ENCODE measurements at places on chromosomes 11 and 22. TPM values are rescaled to one million over a fixed set of nuclear protein-coding genes. Genes with fewer than 3 reads are reported as not detected.

DNA sequence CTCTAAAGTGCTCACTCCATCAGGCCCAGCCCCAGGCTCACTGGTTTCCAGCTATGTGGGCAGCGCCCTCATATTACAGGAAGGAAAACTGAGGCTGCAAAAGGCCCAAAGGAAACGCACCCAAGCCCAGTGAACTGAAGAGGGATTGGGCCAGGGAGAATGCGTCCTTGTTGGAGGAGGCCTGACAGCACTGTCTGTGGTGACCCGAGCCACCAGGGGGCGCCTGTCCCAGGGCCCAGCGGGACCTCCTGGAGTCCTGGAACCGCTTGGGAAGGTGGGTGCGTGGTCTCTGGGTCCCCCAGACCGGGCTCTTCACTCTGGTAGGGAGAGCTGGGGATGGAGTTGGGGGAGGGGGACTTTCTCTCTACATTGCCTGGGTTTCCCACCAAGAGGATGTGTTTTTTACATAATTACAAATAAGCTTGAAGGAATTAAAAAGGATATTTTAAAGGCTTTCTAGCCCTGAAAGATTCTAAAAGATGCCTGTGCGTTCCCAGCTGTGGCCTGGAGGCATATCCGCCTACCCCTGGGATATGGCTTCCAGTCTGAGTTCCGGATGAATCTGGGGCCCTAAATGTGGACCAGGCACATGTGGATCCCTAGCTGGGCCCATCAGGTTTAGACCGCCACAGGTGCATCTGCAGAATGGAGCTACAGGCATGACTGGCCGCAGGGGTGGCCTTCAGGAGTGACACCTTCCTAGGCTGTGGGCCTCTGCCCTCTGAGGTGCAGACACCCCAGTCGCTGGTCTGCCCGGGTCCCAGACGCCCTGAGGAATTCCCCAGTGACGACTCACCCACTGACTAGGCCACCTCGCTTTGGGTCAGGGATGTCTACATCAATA is 4.2 kb downstream of the SPI1 start:
- peak; percentile 93 for DNase-seq

DNA sequence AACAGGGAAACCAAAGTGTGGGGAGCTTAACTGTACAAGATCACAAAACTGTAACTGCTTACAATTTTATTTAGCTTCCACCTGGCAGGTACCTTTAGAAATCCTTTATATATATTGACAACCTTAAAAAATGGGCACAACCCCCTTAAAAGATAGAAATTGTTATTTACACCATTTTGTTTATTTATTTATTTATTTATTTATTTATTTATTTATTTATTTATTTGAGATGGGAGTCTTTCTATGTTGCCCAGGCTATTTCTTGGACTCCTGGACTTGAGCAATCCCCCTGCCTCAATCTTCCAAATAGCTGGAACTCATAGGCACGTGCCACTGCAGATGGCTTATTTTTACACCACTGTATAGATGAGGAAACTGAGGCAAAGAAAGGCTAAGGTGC is 74.5 kb downstream of the INSC start:
- DNase-seq = no peak

DNA sequence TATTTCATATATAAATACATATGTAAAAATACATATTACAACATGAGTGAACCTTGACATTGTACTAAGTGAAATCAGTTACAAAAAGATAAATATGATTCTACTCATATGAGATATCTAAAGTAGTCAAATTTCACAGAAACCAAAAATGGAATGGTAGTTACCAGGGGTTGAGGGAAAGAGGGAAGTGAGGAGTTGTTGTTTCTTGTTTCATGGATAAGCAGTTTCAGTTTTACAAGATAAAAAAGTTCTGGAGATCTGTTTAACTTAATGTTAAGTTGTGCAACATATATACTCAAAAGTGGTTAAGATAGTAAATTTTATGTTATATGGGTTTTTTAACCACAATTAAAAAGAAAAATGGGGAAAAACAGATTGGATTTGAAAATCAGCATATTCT is 107.7 kb downstream of the ELP4 start:
- DNase-seq = no peak

- no peak for DNase-seq
These were observed 62.8 kb downstream of the CEP57 start for GRCh38 chr11:95853138-95853537.

INCENP gene
- 10.5 TPM for total RNA-seq

MOV10L1 gene
- total RNA-seq = not detected

CASP5 gene
- not detected for total RNA-seq
